ENCODE measurements at places on chromosomes 7 and 10.

- no peak for DNase-seq
Measured at GRCh38 chr7:133572843-133573242, 320.0 kb downstream of the EXOC4 start.

- no peak for DNase-seq
Measured at GRCh38 chr10:132134241-132135052, 52.3 kb upstream of the DPYSL4 start.

GRCh38 chr10:48277093-48277492, 2.6 kb upstream of the FRMPD2 start:
- no peak for DNase-seq

DNA sequence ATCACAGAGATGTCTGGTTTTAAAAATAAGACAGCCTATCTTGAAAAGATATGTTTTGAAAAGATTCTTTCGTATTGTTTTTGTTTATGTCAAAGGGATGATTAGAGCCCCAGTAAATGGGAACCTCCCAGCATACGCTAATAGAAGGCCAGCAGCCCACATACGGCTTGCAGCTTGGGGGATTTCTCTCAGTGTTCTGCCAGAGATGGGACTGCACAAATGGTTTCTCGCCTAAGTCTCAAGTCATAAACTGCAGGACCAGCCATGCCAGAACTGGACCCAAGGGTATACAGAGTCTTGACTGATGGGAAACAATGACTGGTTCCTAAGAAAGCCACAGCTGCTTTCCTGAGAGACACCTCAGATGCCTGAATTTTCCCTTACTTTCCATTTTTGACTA, 306.9 kb upstream of the DGKB start:
- DNase-seq = no peak

GRCh38 chr7:46932676-46933424, 649.1 kb downstream of the TNS3 start:
- no peak for DNase-seq

DNA sequence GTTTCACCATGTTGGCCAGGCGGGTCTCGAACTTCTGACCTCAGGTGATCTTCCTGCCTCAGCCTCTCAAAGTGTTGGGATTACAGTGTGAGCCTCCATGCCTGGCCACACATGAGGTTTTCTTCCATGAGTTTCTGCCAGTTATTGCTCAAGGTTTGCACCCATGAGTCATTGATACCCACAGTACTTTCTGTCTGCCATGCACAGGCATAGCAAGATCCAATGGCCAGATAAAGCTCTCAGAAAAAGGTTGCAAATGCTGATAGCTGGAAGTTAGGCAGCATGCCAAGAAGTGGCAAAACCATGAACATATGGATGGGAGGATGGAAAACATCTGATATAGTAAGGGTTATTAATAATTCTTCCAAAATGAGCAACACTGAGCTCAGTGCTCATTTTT, 298.7 kb upstream of the NRG3 start:
- DNase-seq = no peak

GRCh38 chr10:121157998-121158397, 306.8 kb downstream of the WDR11 start:
- no peak for DNase-seq

- no peak for DNase-seq
Measured at GRCh38 chr10:71077143-71077581, 135.2 kb upstream of the UNC5B start.

- DNase-seq = no peak
Measured at GRCh38 chr7:155956977-155957376, 144.7 kb upstream of the SHH start.

DNA sequence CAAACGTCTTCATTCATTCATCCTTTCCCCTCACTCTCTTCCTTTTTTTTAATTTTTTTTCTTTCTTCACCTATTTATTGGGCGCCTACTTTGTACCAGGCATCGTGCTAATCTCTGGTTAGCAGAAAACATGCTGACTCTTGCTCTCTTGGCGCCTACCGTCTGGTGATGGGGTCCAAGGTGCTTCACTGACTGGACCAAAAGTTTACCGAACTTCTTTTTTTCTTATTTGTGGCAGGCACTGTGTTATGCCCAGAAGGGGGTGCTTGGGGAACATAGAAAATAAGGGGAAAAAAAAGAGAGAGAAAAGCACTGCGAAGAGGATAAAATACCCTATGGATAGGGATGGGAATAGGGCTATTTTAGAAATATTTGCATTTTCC, 505 bp upstream of the FAM204A start:
- no peak for DNase-seq

- DNase-seq = no peak
Measured at GRCh38 chr10:48464871-48465736, 139.8 kb downstream of the ARHGAP22 start.

DNA sequence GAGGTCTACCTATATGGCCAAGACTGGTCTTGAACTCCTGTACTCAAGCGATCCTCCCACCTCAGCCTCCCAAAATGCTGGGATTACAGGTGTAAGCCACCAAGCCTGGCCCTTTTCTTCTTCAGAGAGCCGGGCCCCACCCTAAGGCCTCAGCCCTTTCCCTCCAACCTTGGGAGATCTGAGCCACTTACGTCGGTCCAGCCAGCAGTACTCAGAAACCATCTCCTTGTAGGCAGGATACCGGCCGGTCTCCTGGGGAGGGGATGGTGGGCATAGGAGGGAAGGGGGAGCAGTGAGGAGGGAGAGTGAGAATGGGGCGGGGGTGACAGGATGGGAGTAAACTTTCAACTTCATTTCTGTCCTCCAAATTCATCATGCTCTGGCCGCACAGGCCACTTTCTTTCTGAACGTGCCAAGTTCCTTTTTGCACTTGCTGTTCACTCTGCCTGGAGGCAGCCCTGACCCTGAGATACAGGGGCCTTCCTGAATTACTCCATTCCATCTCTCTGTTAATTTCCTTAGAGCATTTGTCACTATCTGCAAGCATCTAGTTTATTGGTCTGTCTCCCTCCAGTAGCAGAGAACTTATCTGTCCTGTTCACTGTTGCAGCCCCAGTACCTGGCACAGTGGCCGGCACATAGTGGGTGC, 10.4 kb downstream of the PDZD7 start:
- no peak for DNase-seq

GRCh38 chr7:130566898-130567280, 75.0 kb downstream of the MEST start:
- no peak for DNase-seq
